RPMI7951 (cell line): ENCODE measurements at places on chromosomes 6 and 20. TPM values are rescaled to one million over a fixed set of nuclear protein-coding genes. Genes with fewer than 3 reads are reported as not detected.

- DNase-seq = peak; percentile 60
Measured at GRCh38 chr6:46983007-46983411, 59.1 kb downstream of the ADGRF1 start.

LHFPL5 gene
- total RNA-seq = not detected in 2 replicates

DNA sequence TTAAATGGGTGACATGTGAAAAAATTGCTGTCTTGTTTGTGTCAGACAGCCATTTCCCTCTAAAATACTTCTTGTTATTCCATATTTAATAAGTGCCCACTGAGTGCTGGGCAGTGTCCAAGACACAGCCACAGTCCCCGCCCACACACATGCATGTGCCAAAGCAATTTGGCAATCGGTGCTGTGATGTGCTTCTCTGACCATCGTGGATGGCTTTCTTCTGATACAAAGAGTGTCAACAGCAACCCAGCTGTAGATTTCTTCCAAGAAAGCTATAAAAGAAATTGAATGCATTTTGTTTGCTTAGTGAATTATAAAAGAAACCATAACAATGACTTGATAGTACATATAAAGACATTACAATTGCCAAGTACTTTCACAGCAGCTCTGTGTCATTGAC is 140.5 kb upstream of the ATXN1 start:
- peak; percentile 74 for DNase-seq

- DNase-seq = peak; percentile 70
Measured at GRCh38 chr6:31203345-31203979, 33.0 kb upstream of the POU5F1 start.

DNA sequence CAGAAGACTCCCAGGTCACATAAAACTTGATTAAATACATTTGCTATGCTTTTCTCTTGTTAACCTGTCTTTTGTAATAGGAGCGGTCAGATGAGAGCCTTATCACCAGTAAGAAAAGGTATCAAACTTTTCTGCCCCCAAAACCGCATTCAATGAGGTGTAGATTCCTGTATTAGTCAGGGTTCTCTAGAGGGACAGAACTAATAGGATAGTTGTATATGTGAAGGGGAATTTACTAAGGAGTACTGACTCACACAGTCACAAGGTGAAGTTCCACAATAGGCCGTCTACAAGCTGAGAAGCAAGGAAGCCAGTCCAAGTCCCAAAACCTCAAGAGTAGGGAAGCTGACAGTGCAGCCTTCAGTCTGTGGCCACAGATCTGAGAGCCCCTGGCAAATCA is 32.7 kb downstream of the PTPRK start:
- peak; percentile 82 for DNase-seq

OR2B6 gene
- not detected in 2 replicates for total RNA-seq

- DNase-seq = no peak
Measured at GRCh38 chr6:34181908-34182307, 36.0 kb upstream of the GRM4 start.

HCRTR2 gene
- 0.20 and 0.24 TPM in 2 replicates for total RNA-seq

GRCh38 chr20:11034025-11034424 is 360.2 kb upstream of the JAG1 start:
- no peak for DNase-seq

MROH8 gene
- 0.10 and 1.3 TPM in 2 replicates for total RNA-seq

DNA sequence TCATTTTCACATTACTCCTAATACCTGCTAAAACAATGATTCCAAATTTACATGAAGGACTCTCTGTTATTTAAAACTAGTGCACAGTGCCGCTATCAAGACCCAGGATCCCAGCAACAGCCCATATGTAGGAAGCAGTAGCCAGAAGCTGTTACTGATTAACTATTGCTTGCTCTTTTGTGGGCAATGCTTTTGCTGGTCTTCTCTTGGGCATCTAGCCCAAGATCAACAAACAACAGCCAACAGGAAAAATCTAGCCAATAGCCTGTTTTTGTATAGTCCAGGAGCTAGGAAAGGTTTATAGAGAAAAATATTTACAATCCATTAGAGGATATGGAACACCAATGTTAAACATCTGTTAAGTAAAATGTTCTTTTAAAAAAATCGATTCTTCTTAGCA is 22.1 kb upstream of the TENT5A start:
- DNase-seq = no peak

HRH3 gene
- total RNA-seq = not detected in 2 replicates

- peak; percentile 93 for DNase-seq
Measured at GRCh38 chr6:139597771-139598755, 223.6 kb upstream of the CITED2 start.

GRCh38 chr6:11172501-11173327 is 59.8 kb downstream of the NEDD9 start:
- DNase-seq = peak; percentile 48

RAB44 gene
- not detected in 2 replicates for total RNA-seq

- DNase-seq = no peak
Measured at GRCh38 chr6:79864001-79864400, 83.4 kb downstream of the ELOVL4 start.

DNA sequence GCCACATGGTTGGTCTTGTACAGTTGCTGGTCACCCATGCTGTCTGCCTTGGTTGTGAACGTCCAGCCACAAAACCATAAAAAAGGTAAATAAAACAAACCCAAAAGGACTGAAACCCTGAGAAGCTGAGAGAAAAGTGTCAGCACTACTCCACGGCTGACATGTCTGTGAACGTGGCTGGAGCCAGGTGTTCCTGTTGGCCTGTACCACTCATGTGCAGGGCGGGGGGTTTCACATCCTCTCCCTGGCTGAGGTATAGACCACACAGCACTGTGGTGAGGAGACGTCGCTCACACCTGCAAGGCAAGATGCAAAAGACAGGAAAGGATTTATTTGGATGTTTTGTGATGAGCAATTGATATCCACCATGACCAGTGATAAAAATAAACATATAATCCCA is 51.9 kb upstream of the MRPS10 start:
- no peak for DNase-seq

FAM83B gene
- not detected in 2 replicates for total RNA-seq

GRCh38 chr6:52491203-52492069 is 71.3 kb downstream of the EFHC1 start:
- DNase-seq = peak; percentile 44

EBF4 gene
- 0.10 TPM in 1 of 2 replicates, not detected in the other for total RNA-seq

PLG gene
- not detected in 2 replicates for total RNA-seq
